ENCODE measurements at places on chromosomes 11 and 22.

- DNase-seq = no peak
Measured at GRCh38 chr22:28332410-28332809, 347.2 kb downstream of the TTC28 start.

DNA sequence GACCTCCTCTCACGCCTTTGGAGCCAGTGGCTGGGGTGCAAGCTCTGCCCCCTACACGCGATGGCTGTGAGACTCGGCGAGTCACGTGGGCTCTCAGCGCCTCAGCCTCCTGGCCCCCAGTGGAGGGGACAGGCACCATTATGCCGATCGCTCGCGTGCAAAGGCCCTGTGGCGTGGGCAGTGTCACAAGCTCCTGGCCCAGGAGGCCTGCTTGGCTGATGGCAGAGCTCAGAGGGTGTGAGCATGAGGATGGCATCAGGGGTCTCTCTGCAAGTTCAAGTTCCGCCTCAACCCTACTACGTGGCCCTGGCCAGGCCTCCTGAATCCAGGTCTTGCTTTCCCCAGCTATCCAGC, 90.8 kb upstream of the KCNQ1OT1 start:
- no peak for DNase-seq

DNA sequence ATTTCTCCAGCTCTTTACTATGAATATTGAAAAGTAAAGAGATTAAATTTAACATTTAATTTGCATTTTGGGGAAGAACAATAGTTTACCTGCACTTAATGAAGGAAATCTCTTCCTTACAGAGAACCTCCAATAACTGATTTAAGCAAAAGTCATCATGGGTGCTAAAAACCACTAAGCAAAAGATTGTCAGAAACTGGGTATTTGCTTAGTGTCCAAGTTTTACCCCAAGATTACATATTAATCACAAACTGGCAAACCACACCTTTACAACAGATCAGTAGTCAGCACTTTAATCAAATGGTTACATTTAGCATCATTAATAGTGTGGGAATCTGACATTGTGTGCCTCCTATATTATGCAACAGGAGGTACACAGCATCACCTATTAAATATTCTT, 2.7 kb downstream of the ZBTB44 start:
- DNase-seq = no peak

GRCh38 chr11:250740-251299, 14.0 kb downstream of the PSMD13 start:
- peak; percentile 84 for DNase-seq

DNA sequence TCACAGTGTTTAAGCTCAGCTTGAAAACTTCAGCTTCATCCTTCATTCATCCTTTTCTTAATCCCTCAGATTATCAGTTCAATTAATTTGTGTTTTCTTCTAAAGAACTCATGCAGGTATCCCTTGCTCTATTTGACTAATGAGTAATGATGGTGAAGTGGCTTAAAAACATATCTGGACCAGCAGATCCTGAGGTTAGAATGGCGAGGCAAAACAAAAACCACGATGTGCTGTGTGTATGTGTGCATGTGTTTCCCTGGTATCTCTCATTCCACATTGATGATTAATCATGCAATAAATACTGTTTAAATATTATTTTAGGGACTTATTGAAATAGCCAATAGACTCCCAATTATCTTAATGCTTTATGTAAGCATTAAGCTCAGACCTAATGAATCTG, 437.0 kb downstream of the DYNC2H1 start:
- DNase-seq = no peak

- DNase-seq = peak; percentile 92
Measured at GRCh38 chr11:68271023-68271780, 571 bp downstream of the C11orf24 start.

DNA sequence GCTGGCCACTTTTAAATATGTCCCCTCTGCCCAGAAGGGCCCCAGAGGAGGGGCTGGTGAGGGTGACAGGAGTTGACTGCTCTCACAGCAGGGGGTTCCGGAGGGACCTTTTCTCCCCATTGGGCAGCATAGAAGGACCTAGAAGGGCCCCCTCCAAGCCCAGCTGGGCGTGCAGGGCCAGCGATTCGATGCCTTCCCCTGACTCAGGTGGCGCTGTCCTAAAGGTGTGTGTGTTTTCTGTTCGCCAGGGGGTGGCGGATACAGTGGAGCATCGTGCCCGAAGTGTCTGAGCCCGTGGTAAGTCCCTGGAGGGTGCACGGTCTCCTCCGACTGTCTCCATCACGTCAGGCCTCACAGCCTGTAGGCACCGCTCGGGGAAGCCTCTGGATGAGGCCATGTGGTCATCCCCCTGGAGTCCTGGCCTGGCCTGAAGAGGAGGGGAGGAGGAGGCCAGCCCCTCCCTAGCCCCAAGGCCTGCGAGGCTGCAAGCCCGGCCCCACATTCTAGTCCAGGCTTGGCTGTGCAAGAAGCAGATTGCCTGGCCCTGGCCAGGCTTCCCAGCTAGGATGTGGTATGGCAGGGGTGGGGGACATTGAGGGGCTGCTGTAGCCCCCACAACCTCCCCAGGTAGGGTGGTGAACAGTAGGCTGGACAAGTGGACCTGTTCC, 46.5 kb downstream of the GRAMD4 start:
- no peak for DNase-seq

DNA sequence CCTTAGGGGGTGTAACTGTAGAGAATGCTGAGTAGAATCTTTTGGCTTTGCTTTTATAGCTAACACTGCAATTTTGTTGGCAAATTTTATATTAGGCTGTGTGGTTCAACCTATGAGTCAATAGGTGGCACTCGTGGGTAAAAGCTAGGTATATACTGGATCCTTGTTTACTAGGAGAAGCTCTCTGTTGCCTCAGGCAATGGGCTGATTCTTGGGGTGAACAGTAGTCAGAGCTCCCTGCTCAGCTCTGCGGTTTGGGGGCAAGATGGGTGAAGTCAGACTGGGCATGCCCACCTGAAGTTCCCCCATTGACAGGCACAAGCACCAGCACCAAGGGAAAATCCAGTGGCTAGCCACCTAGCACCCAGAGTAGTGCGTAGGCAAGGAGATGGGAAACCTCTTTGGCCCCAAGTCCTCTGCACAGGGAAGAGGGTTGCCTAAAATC, 238.7 kb downstream of the FAM181B start:
- DNase-seq = peak; percentile 70

- DNase-seq = no peak
Measured at GRCh38 chr11:120794748-120795147, 229.2 kb upstream of the TBCEL start.

- peak; percentile 34 for DNase-seq
Measured at GRCh38 chr11:31414338-31414737, 44.7 kb downstream of the DNAJC24 start.

DNA sequence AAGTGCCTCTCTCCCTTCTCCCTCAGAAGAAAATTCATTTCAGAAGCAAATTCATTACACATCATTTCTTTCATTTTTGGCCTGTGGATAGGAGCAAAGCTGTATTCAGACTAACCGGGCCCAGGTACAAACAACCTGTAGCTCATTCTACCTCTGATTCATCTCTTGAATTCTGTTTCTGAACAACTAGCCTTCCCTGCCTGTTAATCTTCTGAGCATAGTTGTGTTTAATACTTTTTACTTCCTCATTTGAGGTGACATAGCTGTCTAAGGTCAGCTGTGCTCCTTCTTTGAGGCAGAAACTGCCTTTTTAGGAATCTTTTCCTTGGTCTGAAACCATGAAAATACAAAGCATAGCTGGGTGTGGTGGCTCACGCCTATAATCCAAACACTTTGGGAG, 12.6 kb upstream of the IL18BP start:
- no peak for DNase-seq

DNA sequence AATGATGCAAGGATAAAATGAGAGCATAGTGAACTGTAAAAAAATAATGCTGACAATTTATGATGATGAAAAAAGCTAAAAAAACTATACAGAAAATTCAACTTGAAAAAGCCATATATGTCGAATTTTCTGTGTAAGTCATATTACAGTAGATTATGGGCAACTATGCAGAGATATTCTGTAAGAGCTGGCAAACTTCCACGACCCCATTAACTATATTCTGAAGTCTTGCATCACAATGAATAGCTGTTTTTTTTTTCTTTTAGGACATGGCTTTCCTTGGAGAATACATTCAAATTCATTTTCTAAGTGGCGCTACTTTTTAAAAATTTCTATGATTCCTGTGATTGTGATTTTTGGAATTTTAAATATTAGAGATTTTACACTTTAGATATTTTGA, 18.4 kb downstream of the PSMD13 start:
- no peak for DNase-seq

DNA sequence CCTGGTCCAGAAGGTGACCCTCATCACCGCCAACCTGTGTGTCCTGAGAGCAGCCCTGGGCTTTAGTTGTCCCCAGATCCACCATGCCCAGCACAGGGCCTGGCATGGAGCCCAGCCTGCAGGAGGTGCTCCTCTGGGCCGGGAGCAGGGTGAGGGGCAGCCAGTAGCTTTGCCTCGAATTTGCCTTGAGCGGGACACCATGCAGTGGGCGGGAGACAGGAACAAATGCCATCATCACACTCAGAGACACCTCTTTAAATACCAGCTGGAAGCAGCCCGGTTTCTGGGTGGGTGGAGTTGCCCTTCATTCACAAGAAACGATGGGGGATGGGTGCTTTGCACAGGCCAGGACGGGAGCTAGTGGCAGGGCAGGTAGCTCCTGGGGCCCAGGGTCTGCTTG, 19.3 kb downstream of the FLRT1 start:
- peak; percentile 46 for DNase-seq

- no peak for DNase-seq
Measured at GRCh38 chr11:95708681-95709080, 80.9 kb downstream of the FAM76B start.

- DNase-seq = no peak
Measured at GRCh38 chr11:66003291-66003690, 988 bp downstream of the BANF1 start.

DNA sequence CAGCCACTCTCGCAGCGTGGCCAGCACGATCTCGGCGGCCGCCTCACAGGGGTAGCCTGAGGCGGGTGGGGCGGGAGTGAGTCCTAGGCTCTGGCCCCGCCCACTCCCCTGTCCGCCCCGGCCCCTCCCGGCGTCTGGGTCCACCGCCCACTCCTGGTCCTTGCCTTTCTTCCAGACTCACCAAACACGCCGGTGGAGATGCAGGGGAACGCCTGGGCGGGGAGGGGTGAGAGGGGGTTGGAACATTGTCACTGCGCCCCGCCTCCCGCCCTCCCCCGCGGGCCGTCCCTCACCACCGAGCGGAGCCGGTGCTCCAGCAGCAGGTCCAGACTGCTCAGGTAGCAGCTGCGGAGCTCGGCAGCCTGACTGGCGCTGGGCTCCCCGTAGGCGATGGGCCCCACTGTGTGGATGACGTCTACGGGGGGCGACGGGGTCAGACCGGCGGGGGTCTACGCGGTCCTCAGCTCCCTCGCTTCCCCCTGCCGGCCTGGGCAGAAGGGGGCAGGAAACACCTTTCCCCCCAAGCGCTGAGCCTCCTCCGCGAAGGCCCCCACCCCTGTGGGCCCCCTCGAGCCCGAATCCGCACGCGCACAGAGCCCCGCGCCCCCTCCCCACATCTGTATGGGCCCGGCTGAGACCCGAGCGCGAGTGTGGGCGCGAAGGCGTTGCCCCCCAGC, 13.2 kb downstream of the OTUB1 start:
- DNase-seq = no peak

DNA sequence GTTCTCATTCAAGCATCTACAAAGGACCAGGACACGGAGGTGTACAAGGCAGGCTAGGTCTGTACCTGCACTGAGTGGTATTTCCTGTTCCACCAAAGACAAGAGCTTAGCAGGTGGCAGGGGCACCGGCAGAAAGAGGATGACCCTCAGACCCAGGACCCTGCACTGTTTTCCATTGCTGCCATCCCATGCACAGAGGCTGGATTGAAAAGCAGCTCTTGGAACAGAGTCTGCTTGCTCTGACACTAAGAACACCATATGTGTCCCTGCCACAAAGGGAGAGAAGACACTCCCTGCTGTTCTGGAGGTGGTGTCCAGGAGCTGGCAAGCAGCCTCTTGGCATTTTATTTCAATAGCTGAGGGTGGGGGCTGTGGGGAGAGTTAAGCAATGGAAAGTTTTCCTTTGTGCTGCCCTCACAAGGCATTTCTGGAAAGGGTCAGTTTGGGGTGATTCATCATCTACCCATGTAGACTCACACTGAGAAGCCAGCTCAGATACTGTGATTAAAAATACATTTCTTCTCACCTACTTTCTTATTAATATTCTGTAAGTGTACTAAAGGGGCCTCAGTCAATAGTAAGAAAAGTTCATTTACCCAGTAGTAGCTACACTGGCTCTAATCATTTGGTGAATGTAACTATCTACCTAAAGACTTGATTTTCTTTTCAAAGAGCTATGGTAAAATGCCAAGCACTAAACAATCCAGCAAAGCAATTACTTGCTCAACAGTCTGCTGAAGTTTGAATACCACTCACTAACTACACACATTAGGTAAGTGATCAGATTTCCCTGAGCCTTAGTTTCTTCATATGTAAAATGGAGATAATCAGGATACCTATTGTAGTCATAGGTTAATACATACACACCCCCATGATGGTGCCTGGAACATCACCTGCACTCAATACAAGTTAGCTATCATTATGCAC, 55.2 kb downstream of the SLC1A2 start:
- DNase-seq = no peak

- no peak for DNase-seq
Measured at GRCh38 chr11:27972522-27973170, 135.3 kb downstream of the KIF18A start.

DNA sequence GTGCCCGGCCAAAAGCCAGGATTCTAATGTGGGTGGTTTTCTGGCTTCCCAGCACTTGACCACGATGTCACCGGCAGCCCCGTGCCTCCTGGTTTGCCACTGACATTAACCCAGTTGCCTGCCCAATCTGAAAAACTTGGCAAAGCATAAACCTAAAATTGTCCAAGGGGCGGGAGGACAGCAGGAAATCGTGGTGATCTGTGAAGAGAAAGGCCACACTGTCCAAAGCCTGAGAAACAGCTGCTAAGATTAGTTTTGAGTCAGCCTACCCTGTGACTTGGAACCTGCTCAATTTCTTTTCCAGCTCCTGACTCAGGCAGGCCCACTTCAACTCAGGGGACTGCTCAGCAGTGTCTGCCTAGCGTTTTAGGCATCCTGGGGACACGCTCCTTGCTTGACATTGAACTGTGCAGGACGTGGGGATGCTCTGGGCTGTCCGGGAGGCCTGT, 8.2 kb upstream of the F2 start:
- DNase-seq = no peak

Data from Karpas-422 (cell line).